ENCODE measurements at places on chromosomes 1 and 21. TPM values are rescaled to one million over a fixed set of nuclear protein-coding genes. Genes with fewer than 3 reads are reported as not detected.
A peak's percentile ranks its signal among the peaks of the same experiment; 100 is the strongest.

The CENPL gene
- 12.2 TPM for polyA plus RNA-seq

The RXFP4 gene
- 0.23 TPM for polyA plus RNA-seq

DNA sequence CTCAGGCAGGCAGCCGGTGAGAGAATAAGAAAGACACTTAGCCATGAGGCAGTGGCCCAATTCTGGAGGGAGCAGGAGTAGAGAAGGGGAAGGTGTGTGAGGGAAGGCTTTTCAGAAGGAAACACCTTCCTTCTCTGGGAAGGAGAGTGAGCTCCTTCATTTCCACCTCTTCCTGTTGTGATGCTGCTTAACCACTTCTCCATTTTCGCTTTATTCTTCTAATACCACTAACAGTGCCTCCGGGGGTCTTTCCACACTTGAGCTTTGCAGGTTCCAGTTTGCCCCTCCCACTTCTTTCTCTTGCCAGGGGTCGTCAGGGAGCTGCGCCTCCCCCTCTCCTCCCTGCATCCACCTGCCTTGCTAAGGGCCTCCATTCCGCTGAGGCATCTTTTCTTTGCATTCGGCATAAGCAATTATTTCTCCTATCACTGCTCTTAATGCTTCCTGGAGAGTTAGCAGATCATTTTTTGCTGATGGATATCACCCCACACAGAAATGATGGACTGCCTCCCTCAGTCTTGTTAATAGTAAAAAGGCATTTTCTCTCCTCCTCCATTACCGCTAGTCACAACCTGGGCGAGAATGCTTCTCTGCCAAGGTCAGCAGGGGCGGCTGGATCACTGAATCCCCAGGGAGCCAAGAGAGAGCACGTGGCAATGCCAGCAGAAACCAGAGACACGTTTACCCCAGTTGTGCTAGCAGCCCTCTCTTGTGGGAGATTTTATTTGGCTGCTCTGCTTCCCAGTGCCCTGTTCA is 74.8 kb downstream of the ELAVL4 start:
- no peak for DNase-seq

- no peak for DNase-seq
Observed at GRCh38 chr1:42740851-42741580, 980 bp upstream of the CLDN19 start.

- no peak for DNase-seq
Observed at GRCh38 chr1:93014168-93014567, 52.9 kb upstream of the DIPK1A start.

DNA sequence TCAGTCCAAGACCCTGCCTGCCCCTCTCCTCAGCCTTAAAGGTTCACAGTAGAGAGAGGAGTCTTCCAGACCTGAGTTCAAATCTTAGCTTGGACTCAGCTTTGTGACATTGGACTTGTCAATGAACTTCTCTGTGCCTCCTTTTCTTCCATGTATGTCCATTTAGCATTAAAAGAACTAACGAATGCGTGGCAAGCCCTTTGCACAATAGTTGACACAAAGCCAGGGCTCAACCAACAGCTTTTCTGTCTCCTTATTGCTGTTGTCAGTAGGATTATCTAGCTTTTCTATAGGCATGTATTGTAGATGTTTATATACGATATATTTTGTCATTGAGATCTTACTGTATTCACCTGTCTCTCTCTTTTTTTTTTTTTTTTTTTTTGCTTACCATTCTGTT is 450.8 kb downstream of the PTPRU start:
- DNase-seq: no peak

GRCh38 chr1:99397029-99397428 is 132.7 kb downstream of the PLPPR4 start:
- no peak for DNase-seq

The OR2L13 gene
- not detected for polyA plus RNA-seq

DNA sequence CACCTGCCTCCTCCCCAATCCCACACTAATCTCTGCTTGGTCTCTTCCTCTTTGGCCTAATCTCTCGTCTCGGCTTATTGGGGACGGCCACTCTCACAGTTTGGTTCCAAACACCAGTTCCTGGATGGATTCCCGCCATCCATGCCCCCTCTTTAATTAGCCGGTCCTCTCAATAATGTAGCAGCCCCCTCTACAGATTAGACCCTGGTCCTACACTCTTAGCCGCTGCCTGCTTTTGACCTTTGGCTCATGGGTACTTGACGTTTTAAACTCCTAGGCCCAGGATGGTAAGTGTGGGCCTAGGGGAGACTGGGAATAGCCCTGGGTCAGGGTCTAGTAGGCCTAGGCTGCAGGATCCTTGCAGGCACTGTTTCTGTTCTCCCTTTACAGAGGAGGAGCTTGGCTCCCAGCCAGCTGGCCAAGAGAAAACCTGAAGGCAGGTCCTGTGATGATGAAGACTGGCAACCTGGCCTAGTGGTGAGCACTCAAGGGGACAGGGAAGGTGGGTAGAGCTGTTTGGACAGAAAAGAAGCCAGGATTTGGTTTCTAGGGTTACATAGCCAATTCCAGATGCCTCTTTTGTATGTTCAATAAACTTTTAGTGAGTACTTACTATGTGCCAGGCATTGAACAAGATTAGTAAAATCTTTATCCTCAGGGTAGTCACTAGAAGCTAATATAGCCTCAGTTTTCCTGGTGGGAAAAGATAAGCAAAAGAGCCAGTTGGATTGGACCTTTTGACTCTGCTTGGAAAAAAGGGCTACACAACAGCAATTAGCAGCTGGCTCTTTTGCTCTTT is 758 bp downstream of the RAD54L start:
- no peak for DNase-seq

DNA sequence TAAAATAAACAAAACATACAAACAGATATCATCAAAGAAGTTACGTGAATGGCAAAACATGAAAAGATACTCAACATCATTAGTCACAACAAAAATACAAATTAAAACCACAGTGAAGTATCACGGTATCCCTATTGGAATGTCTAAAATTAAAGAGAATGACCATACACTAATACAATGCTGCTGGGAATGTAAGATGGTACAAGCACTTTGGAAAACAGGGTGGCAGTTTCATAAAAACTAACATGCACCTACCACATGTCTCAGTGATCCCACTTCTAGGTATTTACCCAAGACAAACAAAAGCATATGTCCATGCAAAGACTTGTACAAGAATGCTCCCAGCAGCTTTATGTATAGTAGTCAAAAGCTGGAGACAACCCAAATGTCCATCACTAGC is 69.1 kb downstream of the HSF2BP start:
- DNase-seq: no peak

The TAS1R1 gene
- polyA plus RNA-seq: 0.10 TPM

DNA sequence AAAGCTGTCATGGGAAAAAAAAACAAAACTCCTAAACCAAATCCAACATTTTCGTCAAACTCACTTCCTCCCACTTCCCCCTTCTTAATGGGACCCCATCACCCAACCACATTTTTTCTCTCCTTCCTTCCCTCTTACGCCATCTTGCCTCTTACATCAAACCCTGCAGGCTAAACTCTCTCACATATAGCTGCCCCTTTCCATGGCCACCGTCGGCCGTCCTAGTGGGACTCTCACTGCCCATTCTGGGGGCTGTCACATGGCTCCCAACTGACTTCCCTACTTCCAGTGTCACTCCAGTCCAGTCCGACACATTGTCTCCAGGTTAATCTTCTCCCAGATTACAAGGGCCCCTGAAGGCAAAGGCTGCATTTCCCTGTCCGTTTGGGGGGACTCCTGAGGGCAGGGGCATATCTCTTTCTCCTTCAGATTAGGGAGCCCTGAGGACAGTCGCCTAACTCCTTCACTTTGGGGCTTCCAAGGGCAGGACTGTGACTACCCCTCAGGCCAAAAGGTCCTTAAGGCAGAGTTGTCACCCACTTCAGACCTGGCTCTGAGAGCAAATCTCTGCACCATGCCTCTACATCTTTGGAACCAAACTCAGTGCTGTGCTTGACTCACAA is 658 bp downstream of the UBXN11 start:
- DNase-seq: no peak

DNA sequence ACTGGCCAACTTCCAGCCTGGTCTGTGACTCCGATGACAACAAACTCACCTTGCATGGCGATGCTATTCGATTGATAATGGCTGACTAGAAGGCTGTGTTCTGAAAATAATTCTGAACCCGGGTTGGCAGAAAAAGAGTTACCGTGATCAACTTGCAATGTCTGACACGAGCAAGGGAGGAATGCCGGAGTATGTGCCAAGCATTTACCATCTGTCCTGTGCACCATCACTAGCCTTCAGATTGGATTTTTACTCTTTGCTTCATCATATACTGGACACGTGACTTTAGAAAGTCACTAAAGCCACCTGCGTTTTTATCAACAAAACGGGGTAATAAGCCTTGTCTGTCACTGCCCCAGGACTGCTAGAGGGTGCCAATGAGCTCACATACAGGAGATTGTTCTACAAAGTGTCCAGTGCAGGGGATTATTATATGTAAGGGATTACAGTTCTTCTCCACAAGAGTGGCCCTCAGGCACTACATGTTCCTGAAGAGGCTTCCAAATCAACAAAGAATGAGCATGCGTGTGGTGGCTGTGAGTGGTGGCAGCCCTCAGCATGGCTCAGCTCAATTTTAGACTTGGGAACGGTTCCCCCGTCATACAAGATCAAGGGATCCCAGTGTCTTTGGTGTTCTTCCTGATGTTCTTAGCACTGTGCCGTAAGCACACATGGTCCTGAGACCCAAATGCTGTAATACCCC is 35.8 kb downstream of the SSBP3 start:
- no peak for DNase-seq

DNA sequence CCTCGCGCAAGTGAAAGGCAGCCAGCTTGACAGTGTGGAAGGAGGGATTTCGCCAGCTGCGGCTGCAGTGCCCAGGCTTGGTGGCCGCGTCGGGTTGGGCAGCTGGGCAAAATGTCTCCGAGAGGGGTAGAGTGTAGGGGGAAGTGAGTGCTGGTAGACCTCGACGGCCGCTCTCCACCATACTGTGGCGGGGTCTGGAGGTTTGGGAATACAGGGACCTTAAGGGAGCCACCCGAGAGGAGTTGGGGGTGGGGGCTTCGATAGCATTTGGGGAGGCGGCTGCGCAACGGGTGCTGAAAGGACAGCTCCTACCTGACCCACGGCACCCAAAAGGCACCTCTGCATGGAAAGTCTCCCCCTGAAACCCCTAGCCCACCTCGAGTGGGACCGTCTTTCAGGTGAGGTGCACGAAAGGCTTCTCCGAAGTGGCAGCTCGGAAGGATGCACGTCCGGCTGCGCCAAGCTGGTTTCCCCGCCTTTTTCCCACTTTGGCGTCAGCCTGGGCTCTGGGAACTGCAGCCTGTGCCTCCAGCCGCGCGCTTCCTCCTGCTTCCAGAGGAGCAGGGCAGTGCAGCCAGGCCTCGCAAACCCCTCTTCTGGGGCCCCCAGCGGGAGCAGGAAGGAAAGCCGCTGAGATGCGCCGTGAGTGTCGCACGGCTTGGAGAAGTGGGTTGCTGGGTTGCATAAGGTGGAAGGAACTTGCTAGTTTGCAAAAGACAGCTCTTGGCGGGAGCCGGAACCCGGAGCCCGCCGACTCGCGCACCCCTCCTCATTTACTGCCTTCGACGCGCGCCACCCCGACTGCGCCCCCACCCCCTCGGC is 531 bp upstream of the HMGN2 start:
- peak; percentile 70 for DNase-seq

- no peak for DNase-seq
Observed at GRCh38 chr1:87089823-87090222, 175.4 kb downstream of the HS2ST1 start.

All from left renal cortex interstitium (tissue), 4 donors.